ENCODE measurements at places on chromosomes 2 and 18.
A peak's percentile ranks its signal among the peaks of the same experiment; 100 is the strongest.

GRCh38 chr2:216344950-216345300, 27.4 kb downstream of the MARCHF4 start:
- no peak for DNase-seq

GRCh38 chr2:163247156-163247846, 408.7 kb upstream of the KCNH7 start:
- DNase-seq: no peak

GRCh38 chr2:119549241-119549640, 5.0 kb downstream of the CFAP221 start:
- no peak for DNase-seq

DNA sequence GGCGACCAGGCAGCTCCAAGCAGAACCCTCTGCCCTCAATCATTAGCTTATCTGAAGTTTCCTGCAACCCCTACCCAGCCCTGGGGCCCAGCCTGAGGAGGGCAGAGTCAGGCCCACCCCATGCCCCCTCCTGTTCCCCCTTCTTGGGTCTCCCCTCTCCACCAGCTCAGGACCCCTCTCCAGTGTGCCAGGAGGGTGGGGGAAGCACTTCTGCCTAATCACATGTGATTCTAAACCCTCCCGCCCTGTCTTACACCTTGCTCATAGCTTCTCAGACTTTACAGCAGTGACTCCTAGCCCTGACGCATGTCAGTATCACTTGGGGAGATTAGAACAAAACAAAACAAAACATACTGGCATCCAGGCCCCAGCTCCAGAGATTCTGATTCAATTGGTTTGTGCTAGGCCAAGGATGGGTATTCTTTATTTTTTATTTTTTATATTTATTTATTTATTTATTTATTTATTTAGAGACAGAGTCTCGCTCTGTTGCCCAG, 42.5 kb upstream of the ASAP2 start:
- DNase-seq: no peak

- DNase-seq: no peak
These were observed 45.8 kb downstream of the E2F6 start for GRCh38 chr2:11420190-11420589.

DNA sequence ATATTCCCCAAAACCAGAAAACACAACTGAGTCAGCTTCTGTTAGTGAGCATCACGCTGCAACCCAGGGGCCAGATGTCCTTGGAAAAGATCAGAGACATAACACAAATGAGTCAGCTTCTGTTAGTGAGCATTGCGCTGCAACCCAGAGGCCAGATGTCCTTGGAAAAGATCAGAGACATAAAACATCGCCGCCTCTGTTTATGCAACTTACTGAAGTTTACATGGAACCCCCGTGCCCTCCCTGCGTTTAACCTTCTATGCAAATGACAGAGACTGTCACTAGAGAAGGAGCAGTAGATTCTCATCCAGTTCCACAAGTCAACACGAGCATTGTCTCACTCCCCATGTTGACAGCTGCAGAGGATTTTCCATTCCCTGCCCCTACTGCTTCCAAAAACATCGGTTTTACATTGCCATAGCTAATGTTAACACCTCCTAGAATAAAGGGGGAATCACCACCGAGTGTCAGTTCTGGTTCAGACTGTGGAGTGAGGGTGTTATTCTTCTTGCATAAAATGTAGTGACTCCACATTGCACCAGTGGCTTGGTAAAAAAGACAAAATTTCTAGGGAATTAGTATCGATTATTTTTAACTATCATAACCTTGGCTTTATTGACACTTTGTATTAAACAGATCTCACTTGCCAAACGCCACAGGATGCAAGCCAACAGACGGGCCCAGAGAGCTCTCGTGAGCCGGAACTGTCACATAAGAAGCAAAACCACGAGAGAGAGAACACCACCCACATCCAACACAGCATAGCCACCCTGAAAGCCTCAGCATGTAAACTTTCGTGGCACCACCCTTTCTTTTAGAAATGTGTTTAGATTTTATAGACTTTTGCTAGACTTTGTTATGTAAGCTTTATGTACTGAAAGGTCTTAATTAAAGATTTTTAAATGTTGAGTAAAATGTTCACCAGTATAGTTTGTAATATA, 87.7 kb downstream of the SH3YL1 start:
- peak; percentile 48 for DNase-seq

DNA sequence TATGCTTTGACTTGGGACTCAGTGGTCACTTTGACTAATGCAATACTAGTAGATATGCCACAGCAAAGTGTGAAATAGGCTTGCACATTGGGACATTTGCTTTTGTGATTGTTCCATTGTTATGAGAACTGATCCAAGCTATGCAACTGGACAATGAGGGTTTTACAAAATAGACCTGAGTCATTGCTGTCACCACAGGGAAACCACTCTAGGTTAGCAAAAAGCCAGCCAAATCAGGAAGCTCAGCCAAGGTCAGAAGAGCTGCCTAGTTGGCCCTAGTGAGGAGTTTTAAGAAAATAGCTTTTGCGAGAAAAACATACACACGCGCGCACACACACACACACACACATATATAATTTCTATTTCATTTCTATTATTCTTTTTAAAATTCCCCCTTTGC, 452.4 kb upstream of the CDH7 start:
- no peak for DNase-seq

GRCh38 chr2:11417946-11418585, 47.9 kb downstream of the E2F6 start:
- DNase-seq: no peak

DNA sequence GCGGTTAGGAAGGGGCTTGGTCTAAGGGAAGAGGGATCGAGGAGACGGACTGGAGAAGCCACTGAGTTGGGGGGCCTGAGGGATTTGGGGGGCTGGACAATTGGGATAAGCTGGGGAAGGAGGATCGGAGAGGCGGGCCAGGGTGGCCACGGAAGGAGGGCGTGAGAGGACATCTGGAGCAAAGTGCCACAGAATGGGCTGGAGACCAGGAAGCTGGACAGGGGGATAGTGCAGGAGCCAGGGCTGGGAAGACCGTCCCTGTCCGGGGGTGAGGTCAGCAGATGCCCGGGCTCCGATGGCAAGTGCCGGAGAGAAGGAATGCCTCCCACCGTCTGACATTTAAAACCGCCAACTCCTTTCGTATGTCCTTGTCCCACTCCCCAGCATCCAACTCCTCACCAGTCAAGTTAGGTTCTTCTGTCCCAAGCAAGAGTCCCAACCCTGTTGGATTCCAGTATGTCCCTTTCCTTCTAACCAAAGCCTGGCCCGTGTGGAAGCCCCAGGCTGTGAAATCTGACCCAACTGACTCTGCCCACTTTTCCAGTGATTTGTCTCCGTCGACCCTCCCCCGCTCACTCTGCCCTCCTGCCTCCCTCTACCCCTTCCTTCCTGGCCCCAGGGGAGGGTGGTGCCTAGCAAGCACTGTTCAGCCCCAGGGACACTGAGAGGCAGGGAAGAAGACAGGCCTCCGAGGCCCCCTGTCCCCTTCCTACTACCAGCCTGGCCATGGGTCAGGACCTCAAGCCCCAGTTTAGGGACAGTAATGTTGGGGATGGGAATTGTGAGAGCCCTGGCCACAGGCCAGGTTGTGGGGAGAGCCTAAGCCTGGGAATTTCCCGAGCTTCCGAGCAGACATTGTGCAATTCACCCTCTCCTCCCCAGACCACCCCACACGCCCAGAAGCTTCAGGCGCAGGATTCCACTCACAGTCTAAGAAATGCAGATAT, 31.5 kb upstream of the TMBIM1 start:
- DNase-seq: no peak

GRCh38 chr2:30040147-30040546, 106.7 kb upstream of the YPEL5 start:
- DNase-seq: no peak

- no peak for DNase-seq
These were observed 31.3 kb downstream of the ANXA4 start for GRCh38 chr2:69773206-69773605.

- DNase-seq: peak; percentile 28
These were observed 158.6 kb upstream of the LTBP1 start for GRCh38 chr2:32788114-32788513.

DNA sequence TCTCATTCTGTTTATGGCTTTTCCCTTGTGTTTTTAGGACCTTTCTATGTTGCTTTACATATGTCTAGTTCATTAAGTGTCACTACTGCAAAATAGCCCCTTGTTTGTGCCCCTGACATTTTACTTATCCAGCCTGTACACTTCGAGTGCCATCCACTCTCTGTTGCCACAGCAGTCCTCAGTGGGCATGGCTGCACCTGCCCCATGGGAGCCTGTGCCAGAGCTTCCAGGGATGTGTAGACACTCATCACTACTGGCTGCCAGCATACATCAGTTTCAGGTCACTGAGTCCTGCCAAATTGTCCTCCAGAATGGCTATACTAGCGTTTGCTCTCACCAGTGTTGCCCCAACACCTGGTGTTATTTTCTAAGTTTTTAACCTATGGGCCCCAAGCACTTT, 80.4 kb downstream of the ARMC9 start:
- no peak for DNase-seq

- no peak for DNase-seq
These were observed 28.4 kb upstream of the PTMA start for GRCh38 chr2:231679908-231680284.

DNA sequence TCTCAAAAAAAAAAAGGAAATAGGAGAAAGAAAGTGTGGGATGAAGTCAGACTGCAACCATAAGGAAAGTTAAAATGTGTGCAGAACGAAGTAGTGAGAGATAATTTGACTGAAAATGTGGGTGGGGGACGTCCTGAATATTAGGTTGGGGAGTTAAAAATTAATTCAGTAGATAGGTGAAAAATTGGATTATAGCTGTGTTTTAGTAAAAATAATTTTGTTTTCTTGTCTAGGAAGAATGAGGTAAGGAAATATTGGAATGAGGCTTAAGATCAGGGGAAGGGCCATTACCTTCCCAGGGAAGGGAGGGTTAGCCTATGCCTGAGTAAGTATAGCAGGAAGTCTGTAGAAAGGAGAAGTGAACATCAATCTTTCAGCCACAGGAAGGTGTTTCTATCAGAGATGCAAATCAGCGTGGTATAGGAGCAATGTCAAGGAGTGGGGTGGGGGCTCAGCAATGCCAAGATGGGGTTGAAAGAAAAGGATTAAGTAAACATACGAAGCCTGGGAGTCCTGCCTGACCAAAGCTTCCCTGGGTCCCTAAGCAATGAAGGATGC, 250.9 kb downstream of the PIEZO2 start:
- DNase-seq: no peak

DNA sequence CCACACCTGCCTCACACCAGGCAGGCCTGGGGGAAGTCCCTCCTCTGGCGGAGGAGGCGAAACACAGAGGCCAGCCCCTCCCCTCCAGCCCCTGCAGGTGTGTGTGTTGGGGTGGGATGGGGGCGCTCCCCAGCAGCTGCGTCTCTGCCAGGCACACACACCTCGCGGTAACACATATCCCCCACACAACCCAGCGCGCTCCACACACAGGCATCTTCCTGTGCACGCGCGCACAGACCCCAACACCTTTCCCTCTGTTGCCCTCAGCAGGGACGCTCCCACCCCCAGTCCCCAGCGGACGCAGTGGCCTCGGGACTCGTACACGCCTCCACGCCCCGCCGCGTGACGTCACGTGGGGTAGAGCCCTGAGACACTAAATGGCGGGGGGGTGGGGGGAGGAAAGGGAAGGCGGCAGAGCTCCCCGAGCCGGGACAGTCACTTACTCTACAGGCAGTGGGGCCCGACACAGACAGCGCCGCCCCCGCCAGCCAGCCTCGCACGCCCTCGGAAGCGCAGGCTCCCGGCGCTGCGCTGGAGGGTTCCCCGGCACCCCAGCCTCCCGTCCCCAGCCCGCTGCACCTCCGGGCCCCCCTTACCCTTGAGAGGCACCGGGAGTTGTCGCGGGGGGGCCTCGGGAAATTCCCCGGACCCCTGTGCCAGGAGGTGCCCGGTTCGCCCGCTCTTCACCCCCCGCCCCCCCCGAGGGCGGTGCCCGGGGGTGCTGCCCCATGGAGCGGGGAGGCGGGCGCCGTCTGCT, at the start of gene WNT10A:
Gene WNT10A (plus strand): TSS at position 751 of the 757 bp plus-strand sequence. CDS start 144 bp downstream, outside the sequence.
- DNase-seq: no peak

DNA sequence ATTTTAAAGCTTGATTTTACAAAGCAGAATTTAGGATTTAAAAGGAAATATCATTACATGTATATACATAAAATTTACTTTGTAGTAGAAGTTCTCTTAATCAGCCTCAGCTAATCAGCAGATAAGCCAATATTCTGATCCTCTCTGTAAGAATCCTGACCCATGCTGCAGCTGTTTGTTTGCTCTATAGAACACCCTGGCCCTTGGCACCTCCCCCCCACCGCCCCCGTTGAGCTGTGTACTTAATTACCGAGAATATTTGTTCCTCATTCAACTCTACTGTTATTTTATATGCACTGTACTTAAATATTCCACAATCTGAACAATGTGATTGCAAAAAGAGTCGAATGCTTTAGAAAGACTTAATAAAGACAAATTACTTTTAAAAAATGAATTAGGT, 98.0 kb downstream of the EVA1A start:
- no peak for DNase-seq

GRCh38 chr18:46447323-46447722, 209.7 kb downstream of the LOXHD1 start:
- DNase-seq: no peak

DNA sequence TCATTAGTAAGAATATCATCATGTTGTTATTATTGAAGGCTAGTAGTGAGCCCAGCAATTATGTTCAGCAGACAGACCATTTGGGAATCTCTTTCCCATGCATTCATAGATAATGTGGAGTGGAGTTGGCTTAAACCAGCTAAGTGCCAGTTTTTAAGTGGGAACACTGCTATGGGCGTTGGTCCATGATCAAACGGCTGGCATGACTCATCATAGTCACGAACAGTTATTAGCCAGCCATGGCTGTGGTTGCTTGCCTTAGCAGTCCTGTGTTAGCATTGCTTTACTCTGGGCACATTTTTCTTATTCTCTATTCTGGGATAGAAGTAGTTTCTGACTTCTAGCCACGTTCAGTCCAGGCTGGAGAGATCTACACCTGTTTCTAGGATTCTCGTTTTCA, 17.7 kb downstream of the EIF4E2 start:
- DNase-seq: no peak

DNA sequence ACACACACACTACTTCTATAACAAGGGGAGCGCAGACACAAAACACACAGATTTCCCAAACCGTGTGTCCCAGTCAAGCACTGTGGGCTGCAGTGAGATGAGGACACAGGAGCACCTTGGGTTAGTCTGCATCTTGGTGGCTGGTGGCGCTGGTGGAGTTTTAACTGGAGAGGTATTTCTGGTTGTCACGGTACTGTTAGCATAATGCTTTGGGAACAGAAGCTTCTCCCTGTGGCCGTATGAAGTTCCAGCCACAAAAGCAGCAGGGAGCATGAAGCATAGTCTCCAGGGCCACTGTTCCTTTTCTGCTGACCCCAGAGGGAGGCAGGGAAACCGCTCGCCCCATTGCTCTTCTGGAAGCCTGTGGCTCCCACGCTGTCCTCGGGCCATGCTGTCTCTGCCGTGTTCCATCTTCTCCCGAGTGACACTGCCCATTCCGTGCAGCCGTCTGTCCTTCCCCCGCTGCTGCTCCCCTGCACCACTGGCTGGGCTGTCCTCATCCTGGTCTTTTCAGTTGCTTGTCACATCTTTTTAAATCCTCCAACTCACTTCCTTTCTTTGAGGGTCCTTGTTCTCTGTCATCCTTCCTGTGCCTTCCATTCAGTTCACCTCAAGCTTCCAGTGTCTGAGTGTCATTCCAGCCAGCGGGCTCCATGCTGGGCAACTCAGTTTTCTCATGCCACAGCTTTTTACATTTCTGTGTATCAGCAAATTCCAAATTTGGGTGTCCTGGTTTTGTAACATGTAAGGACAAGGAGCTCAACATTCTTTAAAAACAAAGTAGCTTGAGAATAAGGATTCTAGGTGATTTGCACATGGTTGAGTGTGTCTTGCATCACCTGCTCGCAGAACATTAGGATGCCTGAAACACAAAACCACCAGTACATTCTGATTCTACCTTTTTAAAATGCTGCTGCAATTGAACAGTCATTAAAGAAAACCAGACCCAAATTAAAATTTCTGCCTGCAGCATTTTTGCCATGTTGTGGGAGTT, 125.0 kb downstream of the MTCL1 start:
- DNase-seq: no peak
